ENCODE measurements at places on chromosomes 11 and 22.

DNA sequence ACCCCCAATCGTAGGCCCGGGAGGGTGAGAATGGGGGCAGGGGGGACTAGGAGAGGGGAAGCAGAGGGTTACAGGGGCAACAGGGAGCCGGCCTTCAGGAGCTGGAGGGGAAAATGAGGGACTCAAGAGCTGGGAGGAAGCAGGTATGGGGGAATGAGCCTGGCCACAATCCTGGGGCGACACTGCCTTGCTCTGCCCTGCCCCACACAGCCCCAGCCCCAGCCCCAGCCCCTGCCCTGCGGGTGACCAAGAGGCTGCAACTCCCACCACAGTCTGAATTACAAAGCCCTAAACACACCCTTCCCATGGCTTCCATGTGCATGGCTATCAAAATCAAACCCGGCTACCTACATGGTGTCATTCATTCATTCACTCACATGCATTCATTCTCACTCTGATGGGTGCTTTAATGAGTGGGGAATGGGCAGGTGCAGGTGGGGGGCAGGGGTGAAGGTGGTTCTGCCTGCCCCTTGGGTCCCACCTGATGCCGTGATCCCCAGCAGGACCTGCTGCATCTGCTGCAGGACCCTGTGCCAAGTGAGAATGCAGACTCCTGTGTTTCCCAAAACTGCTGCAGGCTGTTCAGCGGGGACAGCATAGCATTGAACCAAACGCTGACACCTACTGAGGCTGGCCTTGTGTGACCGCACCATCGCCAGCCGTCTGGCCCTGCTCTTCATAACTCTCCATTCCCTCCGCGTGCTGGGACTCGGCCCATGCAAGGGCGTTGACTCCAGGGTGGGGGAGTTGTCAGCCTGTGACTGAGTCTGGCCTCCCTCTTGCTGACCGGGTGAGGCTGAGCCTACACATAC lies 9.5 kb upstream of the LINC01488 start:
- no peak for DNase-seq

DNA sequence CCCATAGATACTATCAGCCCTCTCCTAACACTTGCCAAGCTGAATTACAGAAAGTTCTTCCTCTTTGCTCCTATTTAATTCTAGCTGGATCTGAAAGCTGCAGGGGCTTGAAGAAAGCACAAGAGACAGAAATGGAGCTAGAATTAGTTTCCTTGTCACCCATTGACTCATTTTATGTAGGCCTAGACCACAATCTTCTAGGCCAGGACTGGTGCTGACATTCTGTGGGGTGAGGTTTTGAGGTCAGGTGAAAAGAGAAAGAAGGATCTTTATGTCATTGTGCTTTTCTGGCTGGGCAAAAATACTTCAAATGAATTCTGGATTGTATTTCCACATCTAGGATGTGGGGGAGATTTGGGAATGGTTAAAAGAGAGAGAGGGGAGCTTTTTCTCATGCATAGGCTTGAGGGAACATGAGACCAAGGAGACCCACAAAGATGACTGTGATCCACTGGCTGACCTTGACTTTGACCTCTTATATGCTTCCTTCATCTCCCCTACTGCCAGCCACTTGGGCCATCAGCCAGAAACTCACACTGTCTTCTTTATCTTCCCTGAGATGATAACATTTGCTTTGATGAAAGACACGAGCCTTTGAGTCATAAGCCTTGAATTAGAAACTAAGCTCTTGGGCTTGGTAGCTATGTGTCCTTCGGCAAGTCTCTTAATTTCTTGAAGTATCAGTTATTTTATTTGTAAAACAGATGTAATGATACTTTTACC lies 274.9 kb upstream of the CADM1 start:
- no peak for DNase-seq

DNA sequence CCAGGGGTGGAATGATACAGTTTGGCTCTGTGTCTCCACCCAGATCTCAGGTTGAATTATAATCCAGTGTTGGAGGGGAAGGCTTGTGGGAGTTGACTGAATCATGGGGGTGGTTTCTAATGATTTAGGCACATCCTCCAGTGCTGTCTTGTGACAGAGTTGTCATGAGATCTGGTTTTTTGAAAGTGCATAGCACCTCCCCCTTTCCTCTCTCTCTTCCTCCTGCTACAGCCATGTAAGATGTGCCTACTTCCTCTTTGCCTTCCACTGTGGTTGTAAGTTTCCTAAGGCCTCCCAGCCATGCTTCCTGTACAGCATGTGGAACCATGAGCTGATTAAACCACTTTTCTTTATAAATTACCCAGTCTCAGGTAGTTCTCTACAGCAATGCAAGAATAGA lies 45.1 kb downstream of the THAP12 start:
- no peak for DNase-seq

- no peak for DNase-seq
Measured at GRCh38 chr11:117073539-117073938, 24.7 kb downstream of the SIK3 start.

GRCh38 chr11:58006940-58007339 lies 16.7 kb upstream of the OR9Q1 start:
- DNase-seq, result peak; percentile 12

GRCh38 chr11:43898574-43898973 lies 17.9 kb downstream of the ALKBH3 start:
- DNase-seq, result no peak

DNA sequence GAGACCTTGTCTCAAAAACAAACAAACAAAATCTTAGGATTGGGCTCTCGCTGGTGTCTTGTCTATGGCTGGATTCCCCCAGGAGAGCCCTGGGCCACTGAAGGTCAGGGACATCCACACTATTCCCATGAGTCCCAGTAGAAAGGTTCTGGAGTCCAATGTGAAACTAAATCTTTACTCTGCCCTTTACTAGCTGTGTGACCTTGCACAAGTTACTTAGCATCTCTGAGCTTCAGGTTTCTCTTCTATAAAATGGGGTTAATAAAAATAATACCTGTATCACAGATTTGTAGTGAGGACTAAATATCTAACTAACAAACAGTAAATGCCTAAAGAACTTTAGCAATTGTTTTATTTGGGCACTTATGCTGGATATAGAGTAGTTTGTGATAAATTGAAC lies 9.0 kb downstream of the SLC43A1 start:
- no peak for DNase-seq

DNA sequence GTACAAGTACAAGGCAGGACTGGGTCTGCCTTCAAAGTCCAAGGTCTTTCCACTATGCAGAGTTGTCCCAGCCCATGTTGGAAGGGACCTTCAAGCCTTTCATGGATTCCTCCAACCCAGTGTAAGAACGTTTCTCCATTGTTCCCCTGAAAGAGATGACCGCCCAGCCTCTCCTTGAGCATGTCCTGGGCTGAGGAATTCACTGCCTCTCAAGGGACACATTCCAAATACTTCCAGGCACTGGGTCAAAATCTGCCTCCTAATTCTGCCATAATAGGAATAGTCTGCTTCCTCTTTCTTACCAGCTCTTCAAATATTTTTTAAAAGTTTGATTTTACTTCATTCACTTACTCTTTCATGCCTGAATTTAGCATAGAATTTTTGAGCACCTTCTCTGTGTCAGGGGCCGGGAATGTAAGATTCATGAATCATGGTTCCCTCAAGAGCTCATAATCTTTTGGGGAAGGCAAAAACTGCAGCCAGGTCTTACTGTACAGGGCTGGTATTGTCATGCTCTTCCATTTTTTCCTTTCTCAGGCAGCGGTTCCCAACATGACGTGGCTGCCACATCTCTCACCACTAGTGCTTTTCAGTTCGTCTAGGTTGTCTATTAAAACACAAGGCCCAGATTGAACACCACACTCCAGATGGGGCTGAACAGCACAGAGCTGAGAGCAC lies 143.3 kb upstream of the TBCEL start:
- no peak for DNase-seq

DNA sequence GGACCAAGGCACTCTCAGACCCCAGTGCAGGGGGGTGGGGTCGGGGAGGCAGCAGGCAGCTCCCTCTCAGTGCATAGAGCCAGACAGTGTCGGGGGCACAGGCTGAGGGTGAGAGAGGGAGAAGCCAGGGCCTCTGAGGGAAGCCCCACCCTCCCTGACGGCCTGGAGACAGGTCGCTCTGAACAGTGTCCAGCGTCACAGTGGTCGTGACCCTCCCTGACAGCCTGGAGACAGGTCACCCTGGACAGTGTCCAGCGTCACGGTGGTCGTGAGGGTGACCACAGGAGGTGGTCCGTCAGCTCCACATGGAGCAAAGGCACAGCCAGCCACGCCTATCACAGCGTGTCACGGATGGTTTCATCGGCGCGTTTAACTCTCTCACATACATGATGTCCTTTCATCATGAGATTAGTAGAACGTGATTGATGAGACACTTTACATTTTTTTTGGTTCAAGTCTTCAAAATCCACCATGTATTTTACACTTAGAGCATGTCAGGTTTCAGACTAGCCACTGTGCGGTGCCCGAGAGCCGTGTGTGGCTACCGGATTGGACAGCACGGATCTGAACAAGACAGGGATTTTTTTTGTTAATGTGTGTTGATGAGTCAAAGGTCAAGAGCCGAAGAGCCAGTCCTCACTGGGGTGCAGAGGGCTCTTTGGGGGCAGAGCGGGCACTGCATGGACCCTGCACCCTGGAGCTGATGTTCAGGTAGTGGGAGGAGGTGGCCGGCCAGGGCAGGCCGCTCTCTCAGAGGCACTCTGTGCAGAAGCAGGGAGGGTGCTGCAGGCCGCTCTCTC lies 23.9 kb upstream of the PANX2 start:
- DNase-seq, result peak; percentile 68

DNA sequence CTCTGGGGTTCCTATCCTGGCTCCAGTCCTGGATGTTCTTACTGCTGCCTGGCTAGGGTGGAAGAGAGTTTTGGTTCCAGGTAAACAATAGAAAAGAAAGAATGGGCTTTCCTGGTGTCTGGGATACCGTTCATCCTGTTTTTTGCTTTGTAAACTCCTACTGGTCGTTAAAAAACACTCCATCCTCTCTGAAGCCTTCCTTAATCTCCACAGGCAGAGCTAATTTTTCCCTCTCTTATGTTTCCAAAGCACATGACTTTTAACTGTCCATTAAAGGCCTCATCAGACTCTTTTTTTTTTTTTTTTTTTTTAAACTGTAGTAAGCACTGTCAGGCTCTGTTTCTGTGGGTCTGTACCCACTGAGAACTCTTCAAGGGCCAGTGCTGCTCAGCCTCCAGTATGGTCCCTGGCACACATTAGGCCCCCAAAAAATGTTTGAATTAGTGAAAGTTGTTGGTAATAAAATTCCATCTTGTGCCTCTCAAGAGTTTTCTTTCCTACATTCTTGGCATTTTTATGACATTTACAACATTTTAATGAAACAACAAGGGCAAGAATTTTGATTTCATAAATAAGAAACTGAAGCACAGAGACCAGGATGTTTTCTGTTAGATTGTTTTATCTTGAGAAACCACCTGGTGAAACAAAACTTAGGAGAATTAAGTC lies 104.2 kb downstream of the TEAD1 start:
- no peak for DNase-seq

DNA sequence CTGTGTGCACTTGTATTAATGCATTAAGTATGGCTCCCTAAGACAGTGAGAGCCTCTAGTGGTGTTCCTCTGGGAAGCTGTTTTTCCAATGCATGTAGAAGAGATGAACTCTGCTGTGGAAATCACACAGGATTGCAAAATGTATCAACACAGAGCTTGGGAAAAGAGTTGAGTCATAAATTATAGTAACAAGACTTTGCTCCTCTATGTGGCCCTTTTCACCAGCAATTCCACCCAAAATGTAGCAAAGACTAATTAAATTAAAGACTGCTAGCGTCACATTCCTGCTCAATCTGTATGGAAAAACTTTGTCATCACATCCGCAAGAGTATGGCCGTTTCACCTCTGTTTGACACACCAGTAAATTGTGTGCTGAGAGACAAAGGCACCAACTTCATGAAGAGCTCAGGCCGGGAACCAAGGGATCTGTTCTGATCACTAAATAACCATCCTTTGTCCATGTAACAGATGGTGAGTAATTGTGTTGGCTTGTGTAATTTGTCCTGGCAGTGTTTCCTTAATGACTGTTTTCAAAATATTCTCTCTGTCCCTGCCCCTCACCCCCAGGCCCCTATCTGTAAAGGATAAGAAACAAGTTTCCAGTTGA lies 209.2 kb upstream of the SORL1-AS1 start:
- peak; percentile 86 for DNase-seq

GRCh38 chr11:64523456-64524157 lies 67.4 kb upstream of the SLC22A12 start:
- DNase-seq, result no peak

DNA sequence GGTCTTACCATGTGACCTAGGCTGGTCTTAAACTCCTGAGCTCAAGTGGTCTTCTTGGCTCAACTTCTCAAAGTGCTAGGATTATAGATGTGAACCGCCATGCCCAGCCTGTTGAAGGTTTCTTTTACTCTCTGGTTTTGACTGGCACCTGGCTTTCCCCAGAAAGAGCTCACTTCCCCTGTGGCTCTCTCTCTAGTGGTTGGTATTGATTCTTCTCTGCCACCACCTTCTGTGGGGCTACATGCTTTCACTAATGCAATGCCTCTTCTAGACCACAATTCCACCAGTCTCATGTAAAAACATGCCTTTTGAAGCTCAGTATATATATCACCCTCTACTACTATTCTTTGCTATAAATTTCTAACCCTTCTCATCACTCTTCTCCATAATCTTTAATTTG lies 67.2 kb downstream of the CCDC83 start:
- no peak for DNase-seq

DNA sequence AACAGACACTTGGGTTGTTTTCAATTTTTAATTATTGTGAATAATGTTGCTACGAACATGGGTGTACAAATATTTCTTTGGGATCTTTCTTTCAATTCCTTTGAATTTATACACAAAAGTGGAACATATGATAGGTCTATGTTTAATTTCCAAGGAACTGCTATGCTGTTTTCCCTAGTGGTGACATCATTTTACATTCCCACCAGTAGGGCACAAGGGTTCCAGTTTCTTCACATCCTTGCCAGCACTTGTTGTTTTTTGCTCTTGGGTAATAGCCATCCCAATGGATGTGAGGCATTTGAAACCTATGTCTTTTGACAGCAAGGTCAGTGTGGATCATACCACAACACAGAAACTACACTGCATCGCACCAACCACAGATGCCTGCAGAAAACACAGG lies 41.8 kb upstream of the SCN3B start:
- DNase-seq, result peak; percentile 18

Measured in LHCN-M2 (cell line).